Activated T-helper 1 cell treated with anti-CD3 and anti-CD28 coated beads, Interleukin-2, amount 50 U/mL, for 16 hours (primary cell): ENCODE measurements at places on chromosomes 6 and 20.

DNA sequence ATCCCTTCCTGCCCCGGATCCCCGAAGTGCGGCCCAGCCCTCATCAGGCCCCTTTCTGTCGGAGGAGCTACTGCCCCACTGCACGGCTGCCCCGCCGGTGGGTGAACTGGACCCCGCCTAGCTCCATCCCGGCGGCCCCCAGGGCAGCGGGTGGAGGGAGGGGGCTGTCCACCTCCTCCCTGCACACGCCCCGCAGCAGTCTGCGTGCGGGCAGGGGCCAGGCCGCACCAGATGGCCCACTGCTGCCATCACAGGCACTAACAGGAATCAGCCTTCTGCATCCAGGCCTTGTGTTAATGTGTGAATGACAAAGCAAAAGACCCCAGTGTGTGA lies 54.9 kb upstream of the UNC93A start:
- no peak for DNase-seq

DNA sequence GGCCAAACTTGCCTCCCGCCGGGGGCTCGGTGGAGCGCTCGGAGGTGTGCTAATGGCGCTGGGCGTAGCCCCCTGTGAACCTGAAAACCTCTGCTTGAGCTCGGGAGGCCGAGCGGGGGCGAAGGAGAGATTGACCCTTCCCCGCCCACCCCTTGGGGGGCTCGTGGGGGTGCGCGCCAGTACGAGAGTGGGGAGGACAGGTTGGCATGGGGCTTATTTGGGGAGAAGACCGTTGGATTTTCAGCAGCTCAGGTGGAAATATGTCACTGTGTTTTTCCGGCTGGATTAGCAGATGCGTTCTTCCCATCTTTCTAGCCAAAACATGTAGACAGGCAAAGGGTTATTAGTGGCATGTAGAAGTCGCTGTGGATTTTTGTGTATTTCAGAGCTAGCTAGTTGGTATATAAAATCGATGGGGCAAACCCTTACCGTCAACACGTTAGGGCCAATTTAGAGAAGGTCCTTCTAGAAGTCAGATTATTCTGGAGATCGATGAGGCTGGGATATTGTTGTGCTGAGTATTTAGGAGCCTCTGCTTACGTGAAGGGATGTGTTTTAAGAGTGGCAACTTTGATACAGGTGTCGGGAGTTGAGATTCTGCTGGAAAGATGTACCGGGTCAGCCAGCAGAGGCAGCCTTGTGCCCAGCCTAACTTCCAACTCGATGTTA lies 525 bp downstream of the NCOA7 start:
- DNase-seq = no peak

GRCh38 chr20:19921284-19921793 lies 95.8 kb upstream of the NAA20 start:
- no peak for DNase-seq

DNA sequence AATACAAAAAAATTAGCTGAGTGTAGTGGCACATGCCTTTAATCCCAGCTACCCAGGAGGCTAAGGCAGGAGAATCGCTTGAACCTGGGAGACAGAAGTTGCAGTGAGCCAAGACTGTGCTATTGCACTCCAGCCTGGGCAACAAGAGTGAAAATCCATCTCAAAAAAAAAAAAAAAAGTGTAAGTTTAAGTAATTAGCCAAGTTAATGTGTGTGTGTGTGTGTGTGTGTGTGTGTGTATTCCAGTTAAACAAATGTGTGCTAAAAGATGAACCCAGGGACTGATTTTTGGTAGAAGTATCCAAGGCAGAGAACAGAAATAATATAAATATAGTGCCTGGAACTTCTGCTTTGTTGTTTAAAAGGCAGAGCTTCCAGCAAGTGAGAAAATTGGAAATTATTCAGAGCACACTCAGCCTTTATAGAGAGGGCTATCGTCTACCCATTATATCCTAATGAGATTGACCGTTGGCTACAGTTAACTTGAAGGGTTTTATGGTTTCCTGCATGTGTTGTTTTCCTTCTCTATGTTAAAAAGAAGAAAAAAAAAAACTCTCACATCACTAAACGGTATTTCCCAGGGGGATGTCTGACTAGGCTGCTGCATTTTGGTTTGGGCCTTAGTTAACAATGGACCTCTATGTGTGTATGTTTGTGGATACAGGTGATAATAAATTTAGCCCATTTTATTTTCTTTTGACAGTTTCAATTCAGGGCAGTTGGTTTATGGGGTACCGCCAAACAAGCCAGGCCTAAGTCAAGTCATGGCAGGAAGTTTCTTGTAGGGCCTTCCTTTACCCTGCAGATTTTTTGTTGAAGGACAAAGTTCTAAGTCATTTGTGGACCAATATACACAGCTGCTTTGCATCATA lies 9.8 kb downstream of the SOX4 start:
- DNase-seq = no peak

GRCh38 chr20:40802886-40803285 lies 113.8 kb upstream of the MAFB start:
- DNase-seq = no peak

GRCh38 chr6:14468647-14469321 lies 351.2 kb downstream of the CD83 start:
- DNase-seq = no peak

GRCh38 chr6:157967020-157967419 lies 14.6 kb upstream of the SYNJ2 start:
- DNase-seq = no peak

- DNase-seq = no peak
These were observed 189.0 kb upstream of the UST start for GRCh38 chr6:148557796-148558321.

DNA sequence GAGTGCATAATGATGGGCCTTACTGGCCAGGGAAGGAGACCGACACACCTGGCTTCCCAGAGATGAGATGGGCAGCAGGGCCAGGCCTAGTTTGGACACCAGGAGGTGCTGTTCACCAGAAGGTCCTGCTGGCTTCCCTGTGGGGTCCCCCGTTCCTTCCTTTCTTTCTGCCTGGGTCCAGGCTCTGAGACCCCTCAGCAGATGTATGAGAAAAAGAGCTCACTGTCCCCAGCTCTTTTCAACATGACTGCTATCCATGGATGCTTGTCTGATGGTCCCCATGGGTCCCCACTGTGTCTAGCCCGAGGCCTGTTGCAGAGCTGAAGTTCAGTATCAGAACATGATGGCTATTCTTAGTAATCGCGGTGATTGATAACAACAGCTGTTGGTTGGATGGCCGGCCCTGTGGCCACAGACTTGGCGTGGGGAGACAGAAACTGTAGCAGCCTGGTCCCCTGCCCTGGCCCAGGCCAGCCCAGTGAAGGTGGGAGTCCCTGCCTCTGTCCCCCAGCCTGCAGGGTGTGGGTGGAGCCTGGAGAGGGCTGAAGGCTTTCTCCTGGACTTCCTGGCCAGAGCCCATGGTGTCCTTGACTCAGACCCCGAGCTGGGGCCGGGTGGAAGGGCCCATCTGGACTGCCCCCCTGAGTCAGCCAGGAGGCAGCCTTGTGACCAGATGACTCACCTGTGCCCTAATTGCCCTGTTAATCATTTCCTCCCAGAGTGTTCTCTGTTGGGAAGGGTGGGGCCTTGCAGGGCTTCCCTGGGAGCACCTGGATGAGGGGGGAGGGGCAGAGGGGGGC lies 9.9 kb upstream of the BAK1 start:
- no peak for DNase-seq

- DNase-seq = no peak
These were observed 212.7 kb downstream of the CDKAL1 start for GRCh38 chr6:20746805-20747558.

DNA sequence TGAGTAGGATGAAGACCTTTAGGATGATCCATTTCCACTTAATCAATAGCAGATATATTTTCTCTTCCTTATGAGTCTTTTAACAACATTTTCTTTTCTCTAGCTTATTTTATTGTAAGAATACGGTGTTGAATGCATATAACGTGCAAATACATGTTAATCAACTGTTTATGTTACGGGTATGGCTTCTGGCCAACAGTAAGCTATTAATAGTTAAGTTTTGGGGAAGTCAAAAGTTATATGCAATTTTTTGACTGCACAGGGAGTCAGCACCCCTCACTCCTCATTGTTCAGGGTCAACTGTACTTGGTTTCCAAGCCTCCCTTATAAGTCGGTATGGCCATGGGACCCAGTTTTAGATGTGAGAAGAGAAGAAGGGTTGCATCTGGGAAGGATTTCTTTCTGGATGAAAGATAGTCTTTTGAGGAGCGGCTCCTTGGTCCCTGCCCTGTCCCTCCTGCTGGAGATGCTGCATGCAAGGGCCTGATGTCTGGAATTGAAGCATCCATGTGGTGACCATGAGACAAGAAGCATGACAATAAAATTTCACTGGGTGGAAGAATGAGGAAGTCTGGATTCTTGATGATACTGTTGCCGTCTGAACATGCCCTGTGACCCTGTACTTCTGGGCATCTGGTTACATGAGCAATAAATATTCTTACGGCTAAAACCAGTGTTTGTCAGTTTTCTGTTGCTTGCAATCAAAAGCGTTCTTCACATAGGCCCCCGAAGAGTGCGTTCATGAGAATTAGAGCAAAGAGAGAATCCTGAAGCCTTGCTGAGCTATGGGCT lies 194.7 kb upstream of the PMEPA1 start:
- DNase-seq = no peak

DNA sequence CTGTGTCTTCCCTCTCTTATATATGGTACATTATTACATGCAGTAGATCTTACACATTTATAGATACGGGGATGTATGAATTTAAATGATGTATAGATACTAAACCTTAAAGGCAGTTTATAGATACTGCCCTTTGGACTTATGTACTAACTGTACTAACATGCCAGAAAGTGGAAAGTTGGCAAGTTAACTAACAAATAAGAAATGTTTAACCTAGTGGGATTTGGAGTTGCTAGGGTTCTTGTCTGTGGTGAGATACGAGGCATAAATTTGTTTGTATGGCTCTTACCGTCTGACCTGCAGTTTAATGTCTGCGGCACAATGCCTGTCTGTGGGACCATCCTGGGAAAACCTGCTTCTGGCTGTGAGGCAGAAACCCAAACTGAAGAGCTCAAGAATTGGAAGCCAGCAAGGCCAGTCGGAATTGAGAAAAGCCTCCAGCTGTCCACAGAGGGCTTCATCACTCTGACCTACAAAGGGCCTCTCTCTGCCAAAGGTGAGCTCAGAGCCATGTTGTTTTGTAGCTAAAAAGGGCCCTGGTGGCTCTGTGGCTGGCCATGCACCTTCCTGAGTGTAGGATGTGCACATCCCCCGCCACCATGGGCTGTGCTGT lies 62.9 kb upstream of the SLC22A1 start:
- no peak for DNase-seq
